ENCODE measurements at places on chromosomes 5 and 9.

- DNase-seq = peak; percentile 62
Observed at GRCh38 chr9:89676281-89676680, 71.5 kb downstream of the GADD45G start.

GRCh38 chr5:127754259-127754658, 51.1 kb downstream of the CCDC192 start:
- DNase-seq = no peak

DNA sequence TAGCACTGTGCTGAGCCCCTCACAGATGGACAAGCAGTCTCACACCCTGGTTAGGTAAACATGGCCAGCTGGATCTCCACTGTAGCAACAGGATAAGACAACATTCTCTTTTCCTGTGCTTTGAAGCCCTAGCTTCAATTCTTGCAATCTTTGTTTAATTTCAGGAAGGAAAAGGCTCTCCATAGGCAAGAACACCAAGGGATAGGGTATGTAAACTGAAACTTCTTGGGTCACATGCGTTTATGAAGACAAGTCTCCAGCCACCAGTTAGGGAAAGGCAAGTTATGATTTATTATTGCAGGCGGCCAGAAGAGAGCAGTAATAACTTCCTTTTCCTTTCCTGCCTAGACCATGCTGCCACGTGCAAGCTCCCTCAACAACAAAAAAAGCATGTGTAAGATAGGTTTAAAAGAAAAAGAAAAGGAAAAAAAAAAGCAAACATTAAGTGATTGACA, 50.1 kb upstream of the POU5F2 start:
- no peak for DNase-seq

DNA sequence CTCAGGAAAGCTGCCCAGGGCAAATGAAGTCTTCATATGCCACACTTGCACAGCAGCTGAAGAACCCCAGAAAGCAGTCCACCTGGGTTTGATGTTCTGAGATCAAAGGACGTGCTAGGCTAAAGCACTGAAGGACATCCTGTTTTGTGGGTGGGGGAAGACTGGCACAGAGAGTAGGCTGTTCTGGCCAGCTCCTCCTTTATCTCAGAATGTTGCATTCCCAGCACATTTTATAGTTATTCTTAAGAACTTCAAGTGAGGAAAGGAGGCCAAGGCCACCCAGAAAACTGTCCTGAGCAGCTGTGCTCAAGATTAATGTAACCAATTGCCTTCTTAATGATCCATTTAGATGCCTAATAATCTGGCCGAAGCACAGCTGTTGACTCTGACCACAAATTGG, 10.9 kb downstream of the SHOC1 start:
- DNase-seq = no peak

- no peak for DNase-seq
Observed at GRCh38 chr9:132757016-132757415, 86.8 kb downstream of the GTF3C4 start.

- DNase-seq = no peak
Observed at GRCh38 chr5:129973716-129974426, 69.6 kb downstream of the CHSY3 start.

DNA sequence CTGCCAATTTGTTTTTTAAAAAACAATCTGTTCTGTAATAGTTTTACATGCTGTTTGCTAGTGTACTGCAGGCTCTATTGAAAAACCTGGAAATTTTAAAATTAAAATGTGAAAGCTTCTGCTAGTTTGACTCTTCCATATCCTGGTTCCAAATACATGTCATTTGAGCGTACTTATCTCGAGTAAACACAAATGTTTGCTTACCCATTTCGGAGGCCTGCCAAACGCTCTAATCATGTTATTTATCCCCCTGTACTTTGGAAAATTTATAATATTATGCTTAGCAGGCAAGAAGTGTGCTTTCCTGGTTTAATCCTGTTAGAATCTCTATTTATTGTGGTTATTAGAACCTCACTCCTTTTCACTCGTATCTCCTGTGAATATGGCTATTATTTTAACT, 476.8 kb upstream of the CYLC2 start:
- no peak for DNase-seq

- DNase-seq = no peak
Observed at GRCh38 chr9:739362-739761, 102.1 kb upstream of the DMRT1 start.

- no peak for DNase-seq
Observed at GRCh38 chr9:103168254-103168653, 173.1 kb downstream of the CYLC2 start.

- no peak for DNase-seq
Observed at GRCh38 chr5:93883459-93883858, 142.1 kb upstream of the POU5F2 start.

- DNase-seq = no peak
Observed at GRCh38 chr9:4117835-4118610, 181.8 kb downstream of the GLIS3 start.

- no peak for DNase-seq
Observed at GRCh38 chr5:95861864-95862561, 39.5 kb upstream of the GLRX start.

- no peak for DNase-seq
Observed at GRCh38 chr5:39079147-39079546, 4.9 kb upstream of the RICTOR start.

- DNase-seq = peak; percentile 73
Observed at GRCh38 chr5:38193015-38193581, 65.3 kb upstream of the EGFLAM start.

- no peak for DNase-seq
Observed at GRCh38 chr9:124680049-124680448, 91.1 kb downstream of the NR6A1 start.

GRCh38 chr9:134969156-134970045, 51.7 kb upstream of the FCN1 start:
- no peak for DNase-seq

GRCh38 chr9:85528142-85528541, 213.6 kb downstream of the AGTPBP1 start:
- peak; percentile 8 for DNase-seq

GRCh38 chr5:14142202-14142826, 828 bp upstream of the TRIO start:
- no peak for DNase-seq

- no peak for DNase-seq
Observed at GRCh38 chr5:123803359-123803758, 291.4 kb downstream of the CSNK1G3 start.

DNA sequence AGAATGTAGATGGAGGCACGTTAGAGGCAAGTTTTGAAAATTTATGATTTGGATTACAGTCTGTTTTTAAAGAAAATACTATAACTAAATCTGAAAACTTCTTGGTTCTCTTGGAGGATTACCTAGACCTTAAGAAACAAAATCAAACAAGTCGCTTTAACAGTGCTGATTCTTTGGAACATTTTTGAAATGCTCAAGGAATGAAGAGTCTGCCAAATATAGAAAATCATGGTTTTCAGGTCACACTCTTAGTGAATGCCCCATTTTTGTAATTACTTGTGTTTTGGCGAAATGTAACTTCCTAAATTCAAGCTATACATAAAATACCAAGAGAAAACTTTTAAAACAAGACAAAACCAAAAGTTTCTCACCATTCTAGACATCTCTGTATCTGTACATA, 93.2 kb downstream of the EQTN start:
- no peak for DNase-seq

DNA sequence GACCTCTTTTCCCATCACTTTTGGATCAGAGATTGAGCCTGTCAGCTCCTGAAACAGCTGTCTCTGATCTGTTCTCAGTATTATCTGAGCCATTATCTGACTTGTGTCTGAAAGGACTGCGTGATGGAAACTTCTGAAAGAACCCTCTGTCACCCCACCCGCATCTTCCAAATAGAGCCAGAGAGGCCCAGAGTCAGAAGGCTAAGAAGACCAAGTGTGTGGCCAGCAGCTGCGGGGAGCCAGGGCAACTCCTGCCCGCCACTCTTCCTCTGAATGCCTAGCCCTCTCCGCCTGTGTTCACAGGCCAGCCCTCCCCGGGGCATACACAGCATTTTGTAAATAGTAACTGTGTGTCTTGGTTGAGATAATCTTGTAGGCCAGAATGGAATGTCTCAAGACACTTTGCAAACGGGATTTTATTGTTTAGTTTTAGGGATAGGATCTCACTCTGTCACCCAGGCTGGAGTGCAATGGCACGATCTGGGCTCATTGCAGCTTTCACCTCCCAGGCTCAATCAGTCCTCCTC, 92.7 kb downstream of the AOPEP start:
- no peak for DNase-seq

DNA sequence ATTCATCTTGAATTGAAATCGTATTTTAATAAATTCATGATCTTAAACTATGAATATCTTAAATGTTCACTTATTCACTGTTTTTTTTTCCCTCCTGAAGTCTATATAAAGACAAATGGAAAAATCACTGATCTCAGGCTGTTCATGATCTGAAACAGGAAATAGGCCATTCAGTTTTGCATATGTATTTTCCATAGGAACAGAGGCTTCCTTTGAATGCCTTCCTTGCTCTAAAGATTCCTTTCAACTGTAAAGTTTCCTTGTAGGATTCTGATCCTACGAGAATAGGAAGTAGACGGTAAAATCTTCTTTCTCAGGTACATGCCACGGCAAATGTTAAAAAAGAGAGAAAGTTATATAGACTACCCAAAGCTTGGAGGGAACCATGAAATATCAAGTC, 194.4 kb upstream of the PPP1R2B start:
- DNase-seq = no peak

- no peak for DNase-seq
Observed at GRCh38 chr5:59193616-59194319, 610.9 kb downstream of the RAB3C start.

DNA sequence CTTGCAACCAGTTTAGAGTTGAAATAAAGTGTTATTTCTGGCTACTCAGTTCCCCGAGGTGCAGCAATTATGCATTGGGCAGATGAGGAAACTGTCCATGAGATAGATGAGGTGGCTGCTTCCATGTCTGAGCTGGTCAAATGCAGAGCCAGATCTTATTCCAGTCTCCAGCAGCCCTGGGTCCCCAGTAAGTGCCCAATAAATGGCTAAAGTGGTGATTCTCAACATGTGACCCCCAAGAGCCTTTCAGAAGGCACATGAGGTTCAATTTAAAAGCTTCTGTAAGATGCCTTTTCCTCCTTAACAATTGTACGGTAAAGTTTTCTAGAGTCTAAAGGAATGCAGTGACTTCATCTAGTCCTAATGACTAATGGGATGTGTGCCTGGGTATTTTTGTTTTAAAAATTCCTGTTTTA, 17.5 kb downstream of the ATOX1 start:
- DNase-seq = no peak

DNA sequence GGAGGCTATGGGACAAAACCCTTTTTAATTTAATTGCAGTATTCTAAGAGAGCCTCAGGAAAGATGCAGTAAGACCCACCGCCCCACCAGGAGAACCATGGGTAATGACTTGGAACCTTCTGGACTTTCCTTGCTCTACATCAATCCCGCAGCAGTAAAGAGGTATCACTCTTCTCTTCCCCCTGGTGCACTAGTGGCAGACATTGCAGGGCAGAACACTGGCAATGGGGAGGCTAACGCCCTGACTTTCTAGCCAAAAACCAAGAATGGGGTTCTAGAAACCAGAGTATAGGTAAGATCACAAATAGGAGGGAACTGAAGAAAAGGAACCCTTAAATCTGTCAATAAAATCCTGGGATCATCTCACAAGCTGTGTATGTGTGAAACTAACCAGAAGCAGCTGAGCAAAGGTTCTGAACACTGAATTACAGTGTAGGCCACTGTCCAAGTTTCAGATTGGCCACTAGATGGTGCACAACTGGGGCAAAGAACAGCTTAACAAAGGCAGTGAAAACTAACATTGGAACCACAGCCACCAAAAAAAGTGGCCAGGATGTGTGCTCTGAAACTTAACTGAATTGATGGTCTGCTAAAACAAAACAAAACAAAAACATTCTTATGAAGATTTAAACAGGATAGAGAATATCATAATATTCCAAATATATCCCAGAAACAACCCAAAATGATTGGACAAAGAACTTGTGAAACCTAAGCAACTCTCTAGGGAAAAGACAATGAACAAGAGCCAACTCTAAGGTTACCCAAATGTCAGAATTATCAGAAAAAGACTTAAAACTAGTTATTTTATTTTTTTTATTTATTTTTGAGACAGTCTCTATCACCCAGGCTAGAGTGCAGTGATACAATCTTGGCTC, 6.6 kb upstream of the FAM151B start:
- DNase-seq = no peak

- DNase-seq = no peak
Observed at GRCh38 chr9:22010866-22011625, 1.9 kb upstream of the CDKN2B start.

- no peak for DNase-seq
Observed at GRCh38 chr5:96506376-96506775, 73.3 kb upstream of the PCSK1 start.

GRCh38 chr5:138180183-138180782, 1.4 kb downstream of the KIF20A start:
- peak; percentile 5 for DNase-seq

DNA sequence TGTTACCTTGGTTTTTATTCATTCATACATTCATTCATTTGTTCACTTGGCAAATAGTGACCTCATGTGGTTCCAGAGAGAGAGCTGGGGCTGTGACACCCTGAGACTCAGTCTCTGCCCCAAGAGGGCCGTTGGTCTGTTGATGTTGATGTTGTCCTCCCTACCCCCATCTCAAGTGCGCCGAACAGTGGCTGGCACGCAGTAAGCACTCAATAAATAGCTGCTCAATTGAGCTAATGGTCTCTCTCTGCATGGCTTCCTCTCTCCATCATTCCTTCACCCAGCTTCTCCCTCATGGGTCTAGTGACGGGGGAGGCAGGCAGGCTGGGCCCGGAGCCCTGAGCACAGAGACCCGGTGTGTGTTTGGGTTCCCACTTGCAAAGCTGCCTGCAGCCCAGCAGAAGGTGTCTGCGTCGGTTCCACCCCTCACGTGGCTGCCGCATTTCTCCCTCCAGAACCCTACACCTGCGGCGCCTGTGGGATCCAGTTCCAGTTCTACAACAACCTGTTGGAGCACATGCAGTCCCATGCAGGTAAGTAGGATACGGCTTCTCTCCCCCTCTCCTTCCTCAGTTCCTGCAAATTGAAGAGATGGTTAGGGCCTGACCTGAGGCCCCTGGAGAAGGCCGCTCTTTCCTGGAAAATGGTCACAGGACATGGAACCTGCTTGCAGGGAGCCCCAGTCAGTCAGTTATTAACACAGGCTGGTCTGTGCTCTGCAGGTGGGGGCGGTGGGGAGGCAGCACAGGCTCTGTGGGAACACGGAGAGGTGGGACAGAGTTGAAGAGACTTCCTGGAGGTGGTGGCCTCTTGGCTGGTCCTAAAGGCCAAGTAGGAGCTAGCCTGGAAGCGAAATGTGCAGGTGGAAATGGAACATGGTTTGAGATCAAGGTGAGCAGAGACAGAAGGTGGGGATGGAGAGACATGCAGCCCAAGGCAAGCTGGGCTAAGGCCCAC, 42.0 kb downstream of the AMBP start:
- DNase-seq = no peak

DNA sequence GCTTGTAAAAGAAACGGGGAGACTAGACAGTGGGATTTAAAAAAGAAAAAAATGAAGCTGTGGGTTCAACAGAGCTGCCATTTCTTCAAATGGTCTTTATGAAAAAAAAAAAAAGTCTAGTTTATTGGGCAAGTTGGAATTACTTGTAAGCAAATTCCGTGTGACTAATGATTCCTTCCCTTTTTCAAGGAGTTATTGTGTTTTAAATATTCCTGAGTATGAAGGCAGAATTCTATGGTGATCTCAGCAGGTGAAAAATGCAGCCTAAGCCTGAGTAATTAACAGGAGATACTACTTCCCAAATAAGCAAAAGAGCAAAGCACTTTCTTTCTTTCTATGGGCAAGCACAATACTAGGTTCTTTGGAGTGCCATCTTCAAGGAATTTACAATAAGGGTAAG, 481.9 kb downstream of the ZNF608 start:
- DNase-seq = no peak
